ENCODE measurements at places on chromosomes 6 and 20. TPM values are rescaled to one million over a fixed set of nuclear protein-coding genes. Genes with fewer than 3 reads are reported as not detected.

Gene MCHR2
- total RNA-seq = not detected

Gene SEMG1
- not detected for total RNA-seq

Gene AVP
- total RNA-seq = not detected

Gene C6orf118
- total RNA-seq = not detected

Gene CAGE1
- total RNA-seq = 0.09 TPM

Gene TGM3
- not detected for total RNA-seq

DNA sequence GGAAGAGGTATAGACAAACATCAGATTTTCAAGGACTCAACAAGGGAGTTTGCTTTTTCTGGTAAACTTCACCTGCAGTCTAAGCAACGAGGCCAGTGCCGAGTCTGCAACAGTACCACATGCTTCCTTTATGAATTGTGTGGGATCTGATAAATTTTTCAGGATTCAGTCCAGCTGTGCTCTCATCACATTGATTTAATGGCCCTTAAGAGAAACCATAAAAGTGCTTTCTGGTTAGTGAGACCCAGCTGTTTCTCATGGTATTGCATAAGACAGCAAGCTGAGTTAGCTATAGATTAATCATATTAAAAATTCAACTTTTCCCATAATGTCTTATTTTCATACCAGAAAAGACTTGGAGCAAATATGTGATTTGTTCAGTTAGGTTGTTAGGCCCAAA lies 291.4 kb downstream of the CENPW start:
- H3K27me3 ChIP-seq = no peaks in the 10 kb centered on the region
- H3K4me3 ChIP-seq = no peak overlapping the region
- H3K27ac ChIP-seq = no peak overlapping the region

DNA sequence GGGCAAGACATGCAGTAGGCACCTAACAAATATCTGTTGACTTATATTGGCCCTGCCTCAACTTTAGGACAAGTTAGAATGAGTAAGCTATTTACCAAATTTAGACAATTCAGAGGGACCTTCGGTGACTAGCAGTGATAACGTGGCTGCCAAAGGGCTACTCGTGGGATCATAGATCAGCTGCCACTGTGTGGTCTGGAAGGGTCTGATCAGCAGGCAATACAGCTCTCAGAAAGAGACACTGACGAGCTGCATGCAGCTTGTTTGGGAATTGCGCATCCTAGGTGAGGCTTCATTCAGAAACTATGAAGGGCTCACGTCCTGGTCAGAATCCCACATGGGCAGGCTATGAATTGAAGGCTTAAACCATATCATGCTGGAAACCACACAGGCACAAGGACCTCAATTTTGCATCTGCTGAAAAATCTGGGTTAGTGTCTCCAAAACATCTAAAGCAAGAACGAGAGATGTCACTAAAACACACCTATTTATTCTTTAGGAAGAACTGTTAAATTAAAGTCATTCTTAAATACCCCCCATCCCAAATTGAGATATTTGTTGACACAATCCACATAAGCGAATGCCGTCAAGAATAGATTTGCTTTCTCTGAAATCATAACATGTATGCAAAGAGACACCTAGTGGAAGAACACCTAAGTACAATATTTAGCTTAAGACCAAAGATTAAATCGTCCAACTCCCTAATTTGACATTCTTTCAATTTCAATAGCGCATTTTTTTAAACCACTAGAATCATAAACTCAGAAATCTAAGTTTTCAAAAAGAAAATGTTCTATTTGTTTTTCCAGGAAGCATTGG lies 79.6 kb downstream of the IPCEF1 start:
- H3K4me1 ChIP-seq = peaks cover 29% of the 10 kb centered on the region
- no peaks in the 10 kb centered on the region for H3K27me3 ChIP-seq
- no peaks in the 10 kb centered on the region for H3K36me3 ChIP-seq
- peak overlapping the region; percentile 84 for H3K27ac ChIP-seq

- DNase-seq = peak; percentile 84
- H3K4me1 ChIP-seq = peaks cover 43% of the 10 kb centered on the region
- H3K27ac ChIP-seq = peak overlapping the region; percentile 96
- H3K36me3 ChIP-seq = peaks cover 5% of the 10 kb centered on the region
Observed at GRCh38 chr6:27138837-27139755, 108.4 kb upstream of the PRSS16 start.

DNA sequence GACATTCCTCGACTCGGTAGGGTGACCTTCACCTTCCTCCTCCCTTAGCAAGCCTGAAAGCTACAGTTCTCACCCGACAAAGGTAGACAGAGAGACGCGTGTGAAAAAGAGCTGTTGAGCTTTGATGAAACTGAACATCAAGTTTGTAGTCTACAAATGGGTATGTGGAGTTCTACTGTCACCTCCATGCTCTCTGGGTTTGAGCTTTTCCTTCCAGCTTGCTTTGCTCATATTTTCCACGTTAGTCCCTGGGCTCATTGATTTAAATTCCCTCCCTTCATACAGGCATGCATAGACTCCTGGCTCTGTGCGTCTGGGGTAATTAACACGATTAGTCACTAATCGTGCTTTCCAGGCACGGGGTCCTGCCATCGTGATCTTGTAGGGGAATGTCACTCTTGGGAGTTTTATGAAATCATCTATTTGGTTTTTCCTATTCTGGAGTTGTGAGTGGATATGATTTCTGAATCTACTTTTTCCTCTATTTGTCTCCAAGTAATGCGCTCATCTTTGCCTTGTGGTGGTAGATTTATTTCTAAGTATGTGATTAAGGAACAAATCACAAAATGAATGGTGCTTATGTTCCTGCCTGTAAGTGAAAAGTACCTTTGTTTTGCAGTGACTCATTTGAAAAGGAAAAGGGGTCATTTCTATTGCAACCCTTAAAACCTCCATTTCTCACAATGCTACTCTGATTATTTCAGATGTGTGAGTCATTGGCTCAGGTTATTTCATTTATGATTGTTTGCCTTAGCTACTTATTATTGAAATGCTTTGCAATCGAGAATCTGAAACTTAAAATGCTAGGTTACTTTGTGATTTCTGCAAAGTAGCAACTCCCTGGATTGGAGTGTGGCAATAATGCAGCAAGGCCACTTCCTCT lies 154.6 kb downstream of the ZDHHC14 start:
- DNase-seq = peak; percentile 49
- H3K4me3 ChIP-seq = peak overlapping the region; percentile 47
- H3K27ac ChIP-seq = peak overlapping the region; percentile 88
- peaks cover 9% of the 10 kb centered on the region for H3K27me3 ChIP-seq
- no peaks in the 10 kb centered on the region for H3K36me3 ChIP-seq
- peaks cover 35% of the 10 kb centered on the region for H3K4me1 ChIP-seq

GRCh38 chr6:138572167-138572875 lies 73.0 kb upstream of the NHSL1 start:
- no peaks in the 10 kb centered on the region for H3K36me3 ChIP-seq
- DNase-seq = peak; percentile 40
- peaks cover 8% of the 10 kb centered on the region for H3K27me3 ChIP-seq
- H3K27ac ChIP-seq = no peak overlapping the region
- peaks cover 4% of the 10 kb centered on the region for H3K4me1 ChIP-seq

GRCh38 chr6:169811072-169811471 lies 59.6 kb downstream of the ERMARD start:
- peaks cover 7% of the 10 kb centered on the region for H3K27me3 ChIP-seq
- H3K4me3 ChIP-seq = no peak overlapping the region
- DNase-seq = no peak
